Activated CD4-positive, alpha-beta T cell treated with anti-CD3 and anti-CD28 coated beads for 1 hour (primary cell): ENCODE measurements at places on chromosomes 12 and 14.

DNA sequence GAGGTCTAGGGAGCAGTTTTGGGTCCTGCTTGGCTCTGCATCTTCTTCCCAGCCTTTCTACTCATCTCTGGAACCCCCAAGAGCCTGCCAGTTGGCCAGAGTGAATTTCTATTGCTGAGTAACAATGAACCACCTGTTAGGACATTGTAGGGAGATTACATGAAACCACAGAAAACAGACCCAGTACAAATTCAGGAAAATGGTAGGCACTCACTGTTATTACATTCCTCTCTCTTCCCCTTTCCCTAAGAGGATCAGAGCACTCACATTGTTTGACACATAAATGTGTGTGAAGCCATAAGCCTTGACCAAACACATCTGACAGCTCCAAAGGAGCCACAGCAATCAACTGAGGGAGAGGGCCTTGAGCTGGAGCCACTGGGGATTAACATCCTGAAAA lies 216.1 kb downstream of the TMEM132D start:
- no peak for DNase-seq

- DNase-seq = no peak
Observed at GRCh38 chr14:24062216-24062980, 9.0 kb upstream of the CPNE6 start.

DNA sequence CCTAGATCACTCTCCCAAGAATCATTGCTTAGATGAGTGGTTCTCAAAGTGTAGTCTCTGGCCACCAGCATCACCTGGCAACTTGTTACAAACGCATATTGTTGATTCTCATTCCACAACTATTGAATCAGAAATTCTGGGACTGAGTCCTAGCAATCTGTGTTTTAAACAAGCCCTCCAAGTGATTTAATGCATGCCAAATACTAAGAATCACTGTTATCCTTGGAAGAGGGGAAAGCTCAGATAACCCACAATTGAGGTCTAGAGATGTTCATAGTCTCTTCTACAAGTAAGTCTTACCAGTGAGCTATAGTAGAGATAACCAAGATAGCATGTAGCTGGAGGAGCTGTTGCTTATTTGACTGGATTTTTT lies 666.6 kb downstream of the DIO2 start:
- no peak for DNase-seq

DNA sequence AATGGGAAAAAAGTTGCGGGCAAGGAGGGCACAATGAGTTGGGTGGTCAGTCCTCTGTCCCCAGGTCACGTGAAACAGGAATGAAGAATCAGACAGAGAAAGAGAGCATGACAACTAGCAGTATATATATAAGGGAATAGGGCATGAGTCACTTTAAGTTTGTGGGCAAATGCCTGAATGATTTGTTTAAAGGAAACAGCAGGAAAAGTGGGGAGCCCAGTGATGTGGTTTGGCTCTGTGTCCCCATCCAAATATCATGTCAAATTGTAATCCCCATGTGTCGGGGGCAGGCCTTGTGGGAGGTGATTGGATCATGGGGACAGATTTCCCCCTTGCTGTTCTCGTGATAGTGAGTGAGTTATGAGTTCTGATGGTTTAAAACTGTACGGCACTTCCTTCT lies 195.3 kb upstream of the IGF1 start:
- no peak for DNase-seq

DNA sequence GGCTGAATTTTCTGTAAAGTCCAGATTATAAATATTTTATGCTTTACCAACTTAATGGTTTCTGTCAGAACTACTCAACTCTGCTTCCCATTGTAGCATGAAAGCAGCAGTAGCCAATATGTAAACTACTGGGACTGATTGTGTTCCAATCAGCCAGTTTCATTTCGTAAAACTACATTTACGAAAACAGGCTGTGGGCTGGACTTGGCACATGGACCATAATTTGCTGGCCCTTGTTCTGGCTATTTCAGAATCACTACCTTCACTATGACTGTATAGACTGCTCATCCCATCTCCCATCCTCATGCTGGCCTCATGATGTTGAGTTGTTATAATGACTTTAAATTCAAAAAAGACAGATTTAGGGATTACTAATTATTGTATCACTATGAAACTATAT lies 38.7 kb downstream of the FAR2 start:
- DNase-seq = no peak

DNA sequence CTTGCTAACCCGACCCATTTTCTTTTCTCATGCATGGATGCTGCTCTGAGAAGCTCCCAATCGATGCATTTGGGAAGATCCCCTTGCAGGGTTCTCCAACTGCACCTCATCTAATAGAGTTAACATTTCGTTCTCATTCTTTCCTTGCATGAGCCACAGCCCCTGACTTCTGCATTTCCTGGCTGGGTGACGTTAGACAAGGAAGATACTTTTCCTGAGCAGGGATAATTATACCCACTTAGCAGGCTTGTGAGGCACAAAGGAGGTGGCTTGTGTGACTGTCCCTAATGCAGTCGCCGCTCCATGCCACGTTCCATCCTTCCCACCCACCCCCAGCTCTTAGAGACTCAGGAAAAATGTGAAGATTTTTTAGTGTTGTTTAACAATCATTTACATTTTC lies 195.1 kb downstream of the CHST11 start:
- no peak for DNase-seq

DNA sequence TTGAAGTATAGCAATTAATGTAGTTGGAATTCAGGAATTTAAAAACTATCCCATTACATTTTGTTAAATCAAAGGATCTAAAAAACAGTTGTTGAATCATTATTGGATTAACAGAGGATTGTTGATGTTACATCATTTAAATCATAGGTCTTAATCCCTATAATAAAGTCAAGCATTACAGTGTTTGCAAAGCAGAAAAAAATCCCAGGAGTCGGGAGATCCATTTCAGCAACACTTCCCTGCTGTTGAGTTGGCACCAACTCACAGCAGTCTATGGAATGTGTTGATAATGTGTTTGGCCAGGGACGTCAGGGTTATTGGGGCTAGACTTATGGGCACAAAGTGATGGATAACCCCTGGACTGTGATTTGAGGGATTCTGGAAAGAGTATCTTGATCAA lies 99.1 kb upstream of the TMTC1 start:
- DNase-seq = no peak

GRCh38 chr14:33774723-33775470 lies 176.0 kb downstream of the EGLN3 start:
- DNase-seq = no peak

DNA sequence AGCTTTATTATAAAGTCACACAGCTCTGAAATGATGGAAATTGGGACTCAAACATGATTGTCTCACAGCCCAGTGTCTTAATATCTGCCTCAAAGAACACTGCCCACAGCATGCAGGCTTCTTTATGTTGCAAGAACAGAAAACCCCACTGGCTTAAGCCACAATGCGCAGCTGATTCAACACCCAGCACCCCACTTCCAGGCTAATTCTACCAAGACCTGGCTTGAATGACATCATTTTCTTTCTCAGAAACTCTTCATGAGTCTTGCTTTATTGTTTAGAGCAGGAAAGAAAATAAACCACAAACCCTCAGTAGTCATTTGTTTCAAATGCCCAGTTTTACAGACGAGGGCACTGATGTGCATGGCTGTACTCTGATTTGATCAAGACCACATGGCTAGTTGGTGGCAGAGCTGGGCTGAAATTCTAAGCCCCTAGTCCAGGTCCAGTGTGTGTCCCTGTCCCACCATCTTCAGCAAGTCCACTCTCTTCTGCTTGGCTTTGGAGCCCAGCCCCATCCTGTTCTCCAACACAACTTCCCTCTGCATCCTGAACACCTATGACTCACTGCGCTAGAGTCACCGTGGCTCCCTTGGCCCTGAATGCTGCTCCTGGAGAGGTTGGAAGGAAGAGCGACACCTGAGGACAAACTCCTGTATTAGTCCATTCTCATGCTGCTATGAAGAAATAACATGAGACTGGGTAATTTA lies 50.3 kb upstream of the SRSF5 start:
- DNase-seq = no peak

- DNase-seq = no peak
Observed at GRCh38 chr12:12372946-12373722, 16.3 kb downstream of the BORCS5 start.

- no peak for DNase-seq
Observed at GRCh38 chr12:93154753-93155480, 222.8 kb upstream of the NUDT4 start.

- no peak for DNase-seq
Observed at GRCh38 chr12:139585-139984, 73.0 kb downstream of the IQSEC3 start.

- DNase-seq = no peak
Observed at GRCh38 chr14:68342216-68342763, 450.6 kb downstream of the ZFP36L1 start.
